ENCODE measurements at places on chromosomes 2 and 18.
A peak's percentile ranks its signal among the peaks of the same experiment; 100 is the strongest.

DNA sequence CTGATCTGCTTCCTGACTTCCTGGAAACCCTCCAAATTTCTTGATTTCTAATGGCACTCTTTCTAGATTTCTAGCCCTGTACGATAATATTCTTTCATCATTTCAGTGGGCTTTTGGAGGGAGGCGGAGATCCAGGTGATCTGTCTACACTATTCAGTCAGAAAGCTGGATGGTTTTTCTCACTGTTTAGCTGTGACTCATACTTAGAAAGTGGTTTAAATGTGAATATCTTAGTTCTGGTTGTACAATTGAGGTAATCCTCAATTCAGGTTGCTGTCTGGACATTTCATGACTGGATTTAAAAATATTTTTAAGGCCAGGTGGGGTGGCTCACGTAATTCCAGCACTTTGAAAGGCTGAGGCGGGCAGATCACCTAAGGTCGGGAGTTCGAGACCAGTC, 20.8 kb downstream of the SEH1L start:
- DNase-seq = no peak

DNA sequence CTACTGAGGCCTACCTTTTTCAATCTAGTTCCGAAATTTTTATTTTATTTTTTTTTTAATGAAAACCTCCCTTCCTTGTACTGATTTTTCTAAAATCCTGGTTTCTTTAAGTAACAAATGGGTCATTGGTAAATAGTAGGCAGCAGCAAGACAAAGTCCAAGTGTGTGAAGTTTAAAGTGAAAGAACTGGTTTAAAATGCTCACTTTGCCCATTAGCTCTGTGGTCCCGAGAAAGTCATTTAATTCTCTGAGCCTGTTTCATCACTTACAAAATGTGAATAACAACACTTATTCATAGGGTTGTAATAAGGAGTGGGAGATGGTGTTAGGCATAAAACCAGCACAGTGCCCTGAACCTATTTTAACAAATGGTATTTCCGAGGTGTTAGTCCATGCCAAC, 426.2 kb downstream of the ERBB4 start:
- DNase-seq = no peak

GRCh38 chr2:231684314-231685223, 23.8 kb upstream of the PTMA start:
- no peak for DNase-seq

GRCh38 chr2:207160115-207160514, 5.6 kb downstream of the KLF7 start:
- DNase-seq = no peak

GRCh38 chr2:217412721-217413120, 552.9 kb upstream of the TNP1 start:
- no peak for DNase-seq

- DNase-seq = no peak
These were observed 524 bp upstream of the KLHL14 start for GRCh38 chr18:32773382-32773712.

GRCh38 chr2:167438206-167438605, 549.9 kb downstream of the XIRP2 start:
- DNase-seq = peak; percentile 19

DNA sequence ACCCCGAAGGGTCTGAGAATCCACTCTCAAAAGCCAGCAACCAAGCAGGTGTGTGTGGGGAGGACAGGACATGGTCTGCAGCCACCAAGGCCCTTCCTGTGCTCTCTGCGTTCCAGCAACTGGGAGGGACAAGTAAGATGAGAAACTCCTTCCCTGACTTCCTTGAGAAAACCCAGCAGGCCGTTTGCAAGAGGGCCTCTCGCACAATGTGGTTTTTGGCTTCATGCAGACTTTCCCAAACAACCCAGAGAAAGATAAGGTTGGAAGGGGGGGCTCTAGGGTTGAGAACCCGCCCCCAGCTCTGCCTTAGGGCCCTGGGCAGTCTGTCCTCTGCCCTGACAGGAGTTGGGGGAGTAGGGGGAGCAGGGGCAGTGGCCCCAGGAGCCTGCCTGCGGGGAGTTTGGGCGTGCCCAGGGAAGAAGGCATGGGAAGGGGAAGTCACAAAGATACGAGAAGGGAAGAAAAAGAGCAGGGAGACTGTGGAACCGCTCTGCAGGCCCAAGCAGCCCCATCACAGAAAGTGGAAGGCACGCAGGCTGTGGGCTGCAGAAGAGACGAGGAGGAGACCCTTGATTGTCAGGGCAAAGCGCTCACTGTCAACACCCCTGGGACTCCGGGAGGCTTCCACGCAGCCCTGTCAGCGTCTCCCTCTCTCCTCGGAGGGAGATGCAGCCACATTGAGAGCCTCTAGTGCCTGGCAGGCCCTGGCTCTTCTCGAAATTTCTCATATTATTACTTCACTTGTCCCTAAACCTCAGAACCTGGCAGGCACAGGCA, 99.8 kb downstream of the SMAD7 start:
- no peak for DNase-seq

Measured in HS-27A (cell line).